ENCODE measurements at places on chromosomes 16 and 17. TPM values are rescaled to one million over a fixed set of nuclear protein-coding genes. Genes with fewer than 3 reads are reported as not detected.

The GGT6 gene
- total RNA-seq: 232 TPM

The P4HB gene
- 560 TPM for total RNA-seq

GRCh38 chr17:9044772-9045463, 23.6 kb downstream of the NTN1 start:
- no peak for DNase-seq

DNA sequence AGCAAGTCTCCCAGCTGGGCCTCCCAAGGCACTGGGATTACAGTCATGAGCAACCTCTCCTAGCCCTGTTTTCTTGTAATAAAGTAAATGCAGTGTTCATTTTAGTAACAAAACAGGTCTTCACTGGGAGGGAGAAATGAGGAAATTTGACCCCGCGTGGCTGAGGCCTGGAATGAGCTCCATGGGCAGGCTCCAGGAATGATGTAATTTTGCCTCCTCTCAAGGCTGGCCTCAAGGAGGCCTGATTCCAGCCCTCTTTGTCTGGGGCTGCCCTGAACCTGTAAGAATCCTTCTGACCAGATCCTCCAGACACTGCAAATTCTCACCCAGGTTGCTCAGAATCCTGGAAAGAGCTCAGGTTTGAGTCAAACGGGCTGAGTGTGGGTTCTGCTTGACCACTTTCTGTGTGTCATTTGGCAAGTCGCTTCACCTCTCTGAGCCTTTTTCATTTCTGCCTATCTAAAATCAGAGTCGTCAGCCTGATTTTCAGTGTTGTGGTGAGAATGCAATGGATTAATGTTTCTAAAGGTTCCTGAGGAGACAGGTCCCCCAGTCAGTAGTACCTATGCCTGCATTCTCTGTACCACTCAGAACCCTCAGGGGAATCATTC, 57.1 kb downstream of the RAB11FIP4 start:
- no peak for DNase-seq

- DNase-seq: no peak
Measured at GRCh38 chr16:11797957-11798299, 870 bp upstream of the ZC3H7A start.

All from left colon (tissue), 2 donors.